ENCODE measurements at places on chromosomes 5 and 9.
A peak's percentile ranks its signal among the peaks of the same experiment; 100 is the strongest.

DNA sequence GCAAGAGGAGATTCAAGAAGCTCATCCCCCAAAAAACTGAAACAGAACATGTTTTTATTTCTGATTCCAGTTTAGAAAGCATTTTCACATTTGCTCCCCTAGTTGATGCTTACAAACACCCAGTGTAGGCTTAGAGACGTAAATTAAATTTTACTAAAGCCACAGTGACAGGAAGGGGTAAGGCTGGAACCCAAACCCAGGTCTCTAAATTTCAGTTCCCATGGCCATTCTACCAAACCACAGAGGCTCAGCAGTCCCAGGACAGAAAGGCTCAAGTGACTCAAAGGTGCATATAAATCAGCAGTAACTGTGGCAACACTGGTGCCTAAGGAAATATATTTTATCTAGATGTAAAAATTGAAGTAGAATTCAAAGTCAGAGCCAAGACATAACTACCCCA, 128.7 kb downstream of the CEP120 start:
- DNase-seq = no peak

DNA sequence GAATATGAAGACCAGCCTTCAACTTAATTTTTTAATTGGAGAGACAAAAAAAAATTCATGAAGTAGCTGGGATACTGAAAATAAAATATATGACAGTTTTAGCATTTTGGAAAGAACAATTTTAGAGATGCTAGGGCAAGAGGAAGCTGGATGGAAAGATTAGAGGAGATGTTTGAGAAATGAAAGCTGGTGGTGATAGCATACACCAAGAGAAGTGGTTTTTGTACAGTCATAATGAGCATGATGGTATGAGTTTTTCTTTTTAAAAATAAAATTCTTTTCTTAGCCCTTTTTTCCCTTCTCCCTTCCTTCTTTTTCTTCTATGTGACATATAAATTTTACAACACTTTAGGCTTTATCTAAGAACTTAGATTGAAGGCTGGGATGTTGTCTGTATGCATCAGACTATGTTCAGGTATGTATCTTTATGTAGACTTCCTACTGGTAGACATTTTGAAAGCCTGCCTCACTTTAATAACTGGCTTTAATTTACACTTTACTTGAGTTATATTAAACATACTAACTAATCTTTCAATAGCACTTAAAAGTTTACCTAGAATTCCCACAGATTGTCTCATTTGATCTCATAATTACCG, 522.5 kb downstream of the TLE4 start:
- DNase-seq = no peak

DNA sequence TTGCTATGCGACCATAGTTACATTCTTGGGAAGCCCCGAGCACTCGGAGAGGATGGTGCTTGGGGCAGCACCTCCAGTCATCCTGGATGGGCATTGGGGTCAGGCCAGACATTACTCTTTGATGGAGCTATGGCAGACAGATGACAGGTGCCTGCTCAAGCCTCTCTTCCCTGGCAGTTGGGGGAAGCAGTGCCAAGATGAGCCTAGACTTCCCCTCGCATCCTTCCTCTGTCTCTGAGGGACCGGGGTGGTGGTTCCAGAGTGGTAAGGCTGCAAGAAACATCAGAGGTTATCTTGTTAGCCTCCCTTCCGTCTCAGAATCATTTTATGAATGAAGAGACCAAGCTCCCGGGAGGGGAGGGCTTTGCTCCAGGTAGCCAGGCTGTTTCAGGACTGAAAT, 2.8 kb upstream of the HMCN2 start:
- DNase-seq = no peak

GRCh38 chr9:97397220-97397619, 14.7 kb upstream of the TDRD7 start:
- no peak for DNase-seq

GRCh38 chr5:157568720-157569119, 6.9 kb downstream of the ADAM19 start:
- DNase-seq = peak; percentile 79

DNA sequence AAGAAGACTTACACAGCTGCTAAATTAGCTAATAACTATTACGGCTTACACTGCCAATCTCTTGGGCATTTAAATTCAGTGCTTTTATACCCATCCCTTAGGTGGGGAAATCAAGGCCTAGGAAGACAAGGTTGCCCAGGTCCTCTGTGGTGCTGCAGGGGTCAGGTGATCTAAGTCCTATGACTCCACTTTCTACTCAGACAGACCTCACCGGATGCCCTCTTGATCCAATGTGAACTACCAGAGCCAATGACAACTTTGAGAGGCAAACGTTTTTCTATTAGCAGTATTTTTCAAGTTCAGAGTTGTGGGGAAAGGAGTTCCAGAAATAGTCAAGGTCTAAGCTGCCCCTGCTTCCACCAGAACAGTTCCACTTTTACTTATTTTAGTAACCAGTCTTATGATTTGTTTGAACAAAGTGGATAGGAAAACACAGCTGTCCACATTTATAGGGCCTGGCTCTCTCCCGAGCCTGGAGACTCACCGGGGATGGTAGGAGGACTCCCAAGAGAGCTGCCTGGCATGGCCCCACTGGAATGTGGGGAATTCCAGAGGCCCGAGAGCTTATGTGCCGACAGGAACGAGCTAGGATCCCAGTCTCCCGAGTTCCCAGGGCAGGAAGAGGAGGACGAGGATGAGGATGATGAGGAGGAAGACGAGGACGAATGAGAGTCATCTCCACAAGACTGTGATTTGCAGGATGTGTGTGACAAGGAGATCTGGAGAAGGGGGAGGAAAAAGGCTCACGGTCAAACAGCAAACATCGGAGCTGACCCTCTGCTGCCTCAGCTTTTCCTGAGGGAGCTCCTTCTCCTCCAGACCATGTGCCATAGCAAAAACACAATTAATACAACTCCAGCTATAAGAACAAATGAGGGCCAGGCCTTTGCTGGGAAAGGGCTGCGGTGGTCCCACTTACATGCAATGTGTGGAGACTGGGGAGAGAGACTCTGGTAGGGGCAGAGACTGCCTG, 16.7 kb downstream of the FAM193B start:
- no peak for DNase-seq

- DNase-seq = no peak
Observed at GRCh38 chr5:57494104-57495098, 11.8 kb upstream of the ACTBL2 start.

- DNase-seq = no peak
Observed at GRCh38 chr5:135269199-135269598, 129.8 kb downstream of the MACROH2A1 start.

DNA sequence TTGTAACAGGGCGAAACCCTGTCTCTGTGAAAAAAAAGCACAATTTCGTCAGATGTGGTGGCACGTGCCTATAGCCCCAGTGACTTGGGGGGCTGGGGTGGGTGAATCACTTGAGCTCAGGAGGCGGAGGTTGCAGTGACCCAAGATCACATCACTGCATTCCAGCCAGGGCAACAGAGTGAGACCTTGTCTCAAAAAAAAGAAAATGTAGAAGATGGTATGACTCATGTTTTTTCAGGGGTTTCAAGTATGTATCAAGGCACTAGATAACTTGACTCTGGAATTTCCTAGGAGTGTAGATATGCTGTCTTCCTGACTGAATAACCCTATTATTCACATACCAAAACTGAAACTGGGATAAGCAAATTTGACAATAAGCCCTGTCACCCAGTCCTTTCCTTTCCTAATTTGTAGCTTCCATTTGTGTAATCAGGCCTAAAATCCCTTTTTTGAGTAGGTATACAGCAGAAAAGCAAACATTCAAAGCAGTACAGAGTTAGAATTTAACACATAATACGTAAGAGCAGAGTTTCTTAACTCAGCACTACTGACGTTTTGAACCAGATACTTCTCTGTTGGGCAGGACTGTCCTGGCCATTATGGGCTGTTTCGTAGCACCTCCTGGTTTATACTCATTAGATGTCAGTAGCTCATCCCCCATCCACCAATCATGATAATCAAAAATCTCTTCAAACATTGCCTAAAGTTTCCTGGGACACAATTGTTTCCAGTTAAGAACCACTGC, 17.3 kb upstream of the ANKRD18B start:
- DNase-seq = no peak

DNA sequence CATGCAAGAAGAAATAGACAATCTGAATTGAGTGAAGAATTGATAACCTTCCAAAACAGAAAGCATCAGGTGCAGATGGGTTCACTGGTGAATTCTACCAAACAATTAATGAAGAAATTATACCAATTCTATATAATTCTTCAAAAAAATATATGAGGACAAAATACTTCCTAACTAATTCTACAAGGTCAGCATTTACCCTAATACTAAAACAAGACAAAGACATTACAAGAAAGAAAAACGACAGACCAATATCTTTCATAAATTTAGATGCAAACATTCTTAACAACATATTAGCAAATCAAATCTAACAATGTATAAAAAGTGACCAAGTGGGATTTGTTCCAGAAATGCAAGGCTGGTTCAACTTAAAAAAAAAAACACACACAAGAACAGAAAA, 183.9 kb downstream of the BARX1 start:
- DNase-seq = no peak

GRCh38 chr5:99747342-99747741, 787.8 kb upstream of the FAM174A start:
- DNase-seq = no peak

- DNase-seq = no peak
Observed at GRCh38 chr5:89662499-89662898, 747.1 kb downstream of the CETN3 start.

DNA sequence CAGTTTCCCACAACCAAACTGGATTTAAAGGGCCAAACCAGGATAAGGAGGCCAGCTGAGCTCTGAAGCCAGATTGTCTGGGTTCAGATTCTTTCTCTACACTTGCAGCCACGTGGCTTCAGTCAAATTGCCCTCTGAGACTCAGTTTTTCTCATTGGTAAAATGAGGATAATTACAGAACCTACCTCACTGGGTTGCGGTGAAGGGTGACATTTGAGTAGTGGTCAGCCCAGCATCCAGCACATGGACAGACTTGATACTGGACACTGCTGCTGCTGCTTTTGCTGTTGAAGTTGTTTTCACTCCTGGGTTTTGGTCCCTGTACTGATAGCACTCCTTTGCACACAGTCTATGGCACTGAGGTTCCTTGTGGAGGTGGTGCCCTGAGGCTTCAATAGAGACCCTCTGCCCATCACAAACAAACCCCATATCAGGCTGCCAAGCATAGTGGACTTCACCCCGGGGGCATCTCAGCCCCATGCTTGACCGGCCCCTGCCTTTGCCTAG, 25.7 kb upstream of the CDKN2AIPNL start:
- DNase-seq = no peak

GRCh38 chr9:91800473-91801030, 149.5 kb downstream of the ROR2 start:
- no peak for DNase-seq

- DNase-seq = no peak
Observed at GRCh38 chr5:56172241-56172640, 60.9 kb downstream of the ANKRD55 start.

GRCh38 chr9:97857606-97858392, 4.8 kb downstream of the FOXE1 start:
- no peak for DNase-seq

DNA sequence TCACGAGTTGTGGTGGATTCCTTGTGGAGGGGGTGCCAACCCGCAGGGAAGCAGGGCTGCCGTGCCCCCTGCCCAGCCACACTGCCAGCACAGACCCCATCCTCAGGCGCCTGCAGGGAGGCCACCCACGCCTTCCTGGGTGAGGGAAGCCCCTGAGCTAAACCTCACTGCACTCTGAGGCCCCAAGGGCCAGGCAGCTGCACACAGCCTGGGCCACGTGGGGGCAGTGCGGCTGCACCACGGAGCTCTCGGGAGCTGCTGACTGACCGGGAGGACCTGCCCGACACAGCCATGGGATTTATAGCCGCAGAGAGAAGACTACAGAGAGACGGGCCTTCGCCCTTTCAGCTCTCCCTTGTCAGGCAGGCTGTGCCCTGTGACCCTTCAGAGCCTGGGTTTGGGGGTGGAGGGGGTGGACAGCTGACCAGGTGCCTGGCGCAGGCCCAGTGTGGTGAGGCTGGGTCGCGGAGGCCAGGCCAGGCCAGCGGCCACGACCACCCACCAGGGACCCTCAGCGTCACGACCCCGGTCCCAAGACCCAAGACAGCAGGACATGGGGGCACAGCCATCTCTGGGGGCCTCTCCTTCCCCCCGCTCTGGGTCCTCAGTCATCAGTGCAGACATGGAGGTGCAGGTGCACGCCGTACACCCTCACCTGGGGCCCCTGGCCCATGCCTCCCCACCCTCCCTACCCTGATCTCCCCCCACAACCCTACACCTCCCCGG, 4.3 kb upstream of the AHRR start:
- no peak for DNase-seq

DNA sequence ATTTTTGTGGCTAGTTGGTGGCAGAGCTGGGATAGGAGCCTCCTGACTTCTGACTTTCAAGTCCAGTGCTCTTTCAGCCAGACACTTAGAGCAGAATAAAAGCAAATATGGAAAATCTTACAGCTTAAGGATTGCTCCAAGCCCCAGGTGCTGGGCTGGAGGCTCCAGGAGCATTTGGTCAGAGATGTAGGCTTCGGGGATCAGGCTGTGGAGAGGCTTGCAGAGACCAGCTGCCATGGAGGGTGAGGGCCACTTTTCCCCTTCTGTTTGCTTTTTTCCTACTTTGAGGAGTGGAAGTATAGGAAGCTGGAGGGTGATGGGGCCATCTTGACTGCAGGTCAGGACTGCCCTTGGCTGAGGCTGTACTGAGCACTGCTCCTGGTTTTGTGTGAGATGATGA, 58.9 kb downstream of the RGS3 start:
- no peak for DNase-seq

- no peak for DNase-seq
Observed at GRCh38 chr5:153496835-153497234, 6.4 kb downstream of the GRIA1 start.

DNA sequence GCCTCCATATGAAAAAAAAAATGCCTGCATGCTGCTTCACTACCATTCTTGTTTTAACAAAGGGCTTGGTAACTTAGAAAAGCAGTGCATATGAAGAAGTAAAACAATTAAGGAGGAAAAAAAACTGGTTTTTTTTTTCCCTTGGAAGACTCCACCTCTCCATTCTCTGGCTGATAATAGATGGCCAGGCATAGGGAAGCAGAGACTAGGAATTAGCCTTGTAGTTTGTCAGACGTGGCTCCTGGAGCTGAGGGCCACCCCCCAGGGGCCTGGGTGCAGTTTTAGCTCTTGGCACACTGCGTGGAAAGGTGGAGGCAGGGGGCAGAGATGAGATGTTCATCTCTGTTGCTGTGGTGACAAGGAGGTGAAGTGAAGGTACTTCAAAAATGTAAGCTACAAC, 42.7 kb downstream of the WDR36 start:
- DNase-seq = no peak

- DNase-seq = no peak
Observed at GRCh38 chr5:17174965-17175364, 42.5 kb upstream of the BASP1 start.

GRCh38 chr9:126131066-126132010, 195.3 kb upstream of the MVB12B start:
- DNase-seq = no peak

GRCh38 chr5:156459812-156460385, 132.9 kb downstream of the SGCD start:
- no peak for DNase-seq

Data from putamen (tissue), 1 donor.